Fibroblast of skin of back (primary cell): ENCODE measurements at places on chromosomes 6 and 20.

GRCh38 chr6:2232445-2232844 lies 13.0 kb downstream of the GMDS start:
- DNase-seq: no peak

- DNase-seq: no peak
Observed at GRCh38 chr6:79864001-79864400, 83.4 kb downstream of the ELOVL4 start.

DNA sequence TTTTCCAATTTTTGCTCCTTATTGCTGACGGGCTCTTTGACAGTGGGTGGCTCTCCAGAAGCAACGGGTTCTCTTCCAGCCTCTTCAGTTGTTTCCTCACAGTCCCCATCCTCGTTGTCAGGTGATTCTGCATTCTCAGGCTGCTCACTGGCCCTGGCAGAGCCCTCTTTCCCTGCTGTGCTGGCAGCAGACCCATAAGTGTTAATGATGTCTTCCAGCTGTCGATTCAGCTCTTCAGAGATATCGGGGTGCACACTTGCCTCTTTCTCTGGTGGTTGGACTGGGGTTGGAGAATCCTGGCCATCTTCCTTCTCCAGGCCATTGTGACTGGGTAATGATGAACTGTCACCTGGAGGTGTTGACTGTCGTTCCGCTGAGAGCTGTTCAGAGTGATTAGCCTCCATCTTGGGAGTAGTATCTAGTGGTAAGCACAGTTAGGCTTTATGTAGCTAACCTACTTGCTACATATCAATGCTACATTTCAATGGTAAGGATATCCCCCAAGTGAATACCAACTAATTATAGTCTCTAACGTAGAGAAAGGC lies 3.2 kb downstream of the TXLNB start:
- DNase-seq: no peak

DNA sequence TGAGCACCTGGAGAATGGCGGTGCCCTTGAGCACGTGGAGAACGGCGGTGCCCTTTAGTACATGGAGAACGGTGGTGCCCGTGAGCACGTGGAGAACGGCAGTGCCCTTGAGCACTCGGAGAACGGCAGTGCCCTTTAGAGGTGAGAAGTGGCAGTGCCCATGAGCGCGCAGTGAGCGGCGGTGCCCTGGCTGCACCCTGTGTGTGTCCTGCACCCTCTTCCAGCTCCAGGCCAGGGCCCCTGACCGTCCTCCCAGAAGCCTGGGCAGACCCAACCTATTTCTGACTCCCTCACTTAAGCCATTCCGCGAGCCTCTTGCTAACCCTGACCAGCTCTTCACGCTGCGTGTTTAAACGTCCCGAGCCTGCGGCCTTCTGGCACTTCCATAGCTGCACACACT lies 151.3 kb downstream of the DLL1 start:
- DNase-seq: no peak

GRCh38 chr20:13891575-13891974 lies 98.8 kb downstream of the SEL1L2 start:
- DNase-seq: no peak

- DNase-seq: no peak
Observed at GRCh38 chr6:99252421-99252820, 97.1 kb downstream of the FAXC start.

GRCh38 chr6:139637766-139638165 lies 263.3 kb upstream of the CITED2 start:
- no peak for DNase-seq

- no peak for DNase-seq
Observed at GRCh38 chr20:17282501-17282900, 55.7 kb downstream of the PCSK2 start.

DNA sequence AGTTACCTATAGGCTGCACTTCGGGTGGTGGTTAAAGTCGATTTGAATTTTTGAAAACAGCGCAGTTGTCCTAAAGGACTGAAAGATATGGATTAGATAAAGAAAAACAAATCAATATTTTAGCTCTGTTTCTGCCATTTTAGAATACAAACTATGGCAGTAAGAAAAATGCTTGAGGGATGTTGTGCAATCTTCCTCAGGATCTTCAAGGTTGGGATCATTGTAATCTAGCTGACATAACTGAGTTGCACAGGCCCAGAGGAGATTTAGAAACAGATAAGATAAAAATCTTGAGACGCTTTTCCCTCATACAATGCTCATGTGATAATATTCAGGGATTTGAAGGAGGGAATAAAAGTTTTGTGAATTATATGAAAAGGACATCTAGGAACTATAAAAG lies 926 bp downstream of the PEX3 start:
- DNase-seq: no peak

GRCh38 chr20:60262967-60263603 lies 304.9 kb downstream of the CDH26 start:
- DNase-seq: peak; percentile 24

DNA sequence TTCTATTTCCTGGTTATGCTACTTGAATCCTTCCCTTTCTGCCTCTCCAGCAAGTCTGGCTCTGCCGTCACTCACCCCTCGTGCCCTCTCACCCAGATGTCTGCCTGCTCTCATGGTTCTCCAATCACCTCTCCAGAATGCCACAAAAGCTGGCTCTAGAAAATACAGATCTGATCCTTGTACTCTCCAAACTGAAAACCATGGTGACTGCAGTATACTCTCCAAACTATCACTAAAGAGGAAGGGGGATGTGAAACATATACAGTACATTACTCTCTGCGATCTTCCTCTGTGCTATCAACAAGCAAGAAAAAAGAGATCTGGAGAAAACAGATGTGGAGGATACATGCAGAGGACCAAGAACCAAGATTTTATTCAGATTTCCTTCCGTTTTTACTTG lies 91.1 kb downstream of the ATXN1 start:
- DNase-seq: no peak

GRCh38 chr6:15131651-15132061 lies 114.2 kb upstream of the JARID2 start:
- no peak for DNase-seq

GRCh38 chr6:37966801-37967200 lies 147.3 kb downstream of the ZFAND3 start:
- DNase-seq: no peak

DNA sequence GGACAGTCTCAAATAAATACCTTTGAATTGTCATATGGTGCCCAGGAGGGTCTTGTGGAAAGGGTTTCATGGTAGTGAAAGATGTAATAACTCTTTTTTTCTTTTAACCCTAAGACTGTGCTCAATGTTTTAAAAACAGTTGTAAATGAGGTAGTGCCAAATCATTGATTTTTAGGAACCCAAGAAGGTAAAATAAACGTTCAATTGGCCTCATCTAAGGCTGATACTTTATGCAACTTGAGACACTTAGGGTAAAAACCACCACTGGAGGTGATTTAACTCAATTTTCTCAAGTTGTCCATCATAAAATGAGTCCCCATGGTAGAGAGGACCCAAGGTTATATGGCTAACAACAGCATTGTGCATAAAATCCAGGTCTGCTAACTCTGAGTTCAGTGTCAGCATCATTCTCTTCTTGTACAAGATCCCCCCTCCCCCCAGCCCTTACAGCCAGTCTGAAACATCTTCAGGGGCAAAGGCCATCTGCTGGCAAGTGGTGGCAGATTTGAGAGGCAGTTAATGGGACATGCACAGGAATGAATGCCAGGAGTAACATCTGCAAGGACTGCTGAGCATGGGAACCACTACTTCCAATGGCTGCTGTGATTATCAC lies 244.4 kb downstream of the GMPR start:
- no peak for DNase-seq

GRCh38 chr6:154440422-154441043 lies 70.0 kb downstream of the CNKSR3 start:
- no peak for DNase-seq

GRCh38 chr20:64039293-64040160 lies 3.5 kb downstream of the C20orf204 start:
- no peak for DNase-seq

GRCh38 chr20:36270744-36271638 lies 34.7 kb downstream of the AAR2 start:
- DNase-seq: no peak

DNA sequence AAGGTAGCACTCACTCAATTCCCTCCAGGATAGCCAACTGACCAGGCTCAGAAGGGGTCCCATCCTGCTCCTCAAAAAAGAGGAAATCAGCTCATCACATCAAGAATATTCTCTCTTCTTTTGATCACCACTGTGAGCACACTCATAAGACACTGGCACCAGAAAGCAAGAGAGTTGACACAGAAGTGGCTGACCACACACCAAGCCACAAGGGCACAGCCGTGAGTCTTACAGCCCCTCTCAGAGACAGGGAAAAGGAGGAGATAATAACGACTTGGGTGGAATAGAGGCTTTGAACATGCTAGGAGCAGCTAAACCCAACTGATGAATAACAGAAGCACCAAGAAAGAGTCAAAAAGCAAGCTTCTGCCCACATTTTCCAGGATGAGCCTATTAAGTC lies 249.1 kb upstream of the PREP start:
- no peak for DNase-seq

- DNase-seq: peak; percentile 21
Observed at GRCh38 chr6:129491436-129491835, 218.5 kb downstream of the ARHGAP18 start.

- DNase-seq: peak; percentile 53
Observed at GRCh38 chr6:34982424-34982852, 93.4 kb downstream of the ANKS1A start.

DNA sequence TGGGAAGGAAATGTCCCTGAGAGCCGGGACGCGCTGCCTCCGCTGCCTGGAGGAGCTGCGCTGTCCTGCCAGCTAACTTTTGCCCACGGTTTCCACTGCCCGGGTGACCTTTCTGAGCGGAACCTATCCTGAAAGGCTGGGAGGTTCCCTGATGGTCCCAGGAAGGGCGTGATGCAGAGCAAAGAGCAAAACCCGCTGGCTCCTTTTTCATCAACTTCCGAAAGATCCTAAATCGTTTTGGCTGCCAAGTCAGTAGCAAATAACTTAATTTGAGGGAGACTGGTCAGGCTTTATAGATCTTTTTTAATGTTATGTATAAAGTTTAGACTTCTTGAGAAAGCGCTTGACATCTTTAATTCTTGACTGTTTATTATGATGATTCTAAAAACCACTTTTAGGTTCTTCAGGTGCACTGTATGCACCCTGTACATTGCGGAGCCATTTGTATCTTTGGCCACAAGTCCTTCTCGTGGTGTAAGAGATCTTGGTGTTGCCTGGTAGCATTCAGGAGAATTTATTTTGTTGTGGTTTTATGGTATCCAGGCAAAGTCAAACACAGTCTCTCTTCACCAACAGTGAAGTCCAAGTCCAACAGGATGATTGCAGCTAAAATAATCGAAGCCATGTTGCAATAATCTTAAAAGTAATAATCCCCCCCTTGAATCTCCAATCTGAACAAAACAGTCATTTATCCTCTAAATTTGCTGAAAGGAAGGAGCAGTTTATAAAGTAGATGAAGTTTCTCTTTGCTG lies at the start of gene SYNE1:
Gene SYNE1, minus strand, starts transcription at position 67 of the 752 bp plus-strand sequence. CDS start 9,031 bp downstream, outside the sequence.
- DNase-seq: no peak

DNA sequence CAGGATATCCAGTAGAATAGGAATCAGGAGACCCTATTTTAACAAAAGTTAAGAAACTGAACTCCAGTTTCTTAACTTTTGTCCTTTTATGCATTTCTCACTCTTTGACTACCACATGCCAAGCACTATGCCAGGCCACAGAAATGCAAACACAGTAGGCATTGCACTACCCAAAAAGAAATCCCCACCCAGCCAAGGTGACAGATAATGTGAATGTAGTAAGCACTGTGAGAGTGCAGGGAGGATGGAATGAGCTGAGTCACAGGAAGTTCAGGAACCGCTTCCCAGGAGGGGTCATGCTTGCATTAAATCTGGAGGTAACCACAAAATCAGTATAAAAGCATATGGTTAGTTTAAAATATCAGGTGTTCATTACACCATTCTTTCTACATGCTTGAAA lies 20.1 kb upstream of the FAM83C start:
- peak; percentile 93 for DNase-seq

DNA sequence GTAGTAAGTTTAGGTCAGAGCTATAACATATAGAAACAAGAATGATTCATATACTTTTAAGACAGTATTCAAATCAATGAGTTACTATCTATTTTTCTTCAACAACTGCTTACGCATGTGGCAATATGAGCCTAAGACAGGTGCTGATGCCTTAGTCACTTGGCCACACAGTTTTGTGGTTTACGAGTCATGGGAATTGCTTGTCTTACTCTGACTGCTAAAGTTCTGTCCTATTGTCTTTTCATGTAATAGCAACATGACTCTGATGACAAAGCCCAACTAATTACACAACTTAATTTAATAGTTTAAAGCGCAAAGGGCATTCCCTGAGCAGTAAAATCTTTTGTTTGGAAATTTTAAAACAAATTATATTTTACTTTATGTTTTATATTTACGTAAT lies 159.3 kb upstream of the CENPW start:
- peak; percentile 79 for DNase-seq

DNA sequence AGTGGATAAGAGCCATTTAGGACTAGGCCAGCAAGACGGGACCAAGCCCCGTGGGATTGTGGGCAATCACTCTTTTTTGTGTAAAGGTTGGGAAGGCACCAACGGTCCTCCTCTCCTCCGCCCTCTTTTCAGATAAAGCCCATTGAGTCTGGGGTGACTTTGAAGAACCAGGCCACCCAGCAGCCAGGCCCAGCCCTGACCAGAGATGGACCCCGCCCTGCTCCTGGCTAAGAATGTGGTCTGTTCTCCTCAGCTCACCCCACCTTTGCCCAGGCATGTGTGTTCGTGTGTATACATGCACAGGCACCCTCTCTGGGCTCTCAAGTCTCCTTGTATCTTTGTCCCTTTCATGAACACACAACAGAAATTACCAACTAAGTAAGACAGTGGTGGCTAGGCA lies 9.1 kb downstream of the SDC4 start:
- no peak for DNase-seq

DNA sequence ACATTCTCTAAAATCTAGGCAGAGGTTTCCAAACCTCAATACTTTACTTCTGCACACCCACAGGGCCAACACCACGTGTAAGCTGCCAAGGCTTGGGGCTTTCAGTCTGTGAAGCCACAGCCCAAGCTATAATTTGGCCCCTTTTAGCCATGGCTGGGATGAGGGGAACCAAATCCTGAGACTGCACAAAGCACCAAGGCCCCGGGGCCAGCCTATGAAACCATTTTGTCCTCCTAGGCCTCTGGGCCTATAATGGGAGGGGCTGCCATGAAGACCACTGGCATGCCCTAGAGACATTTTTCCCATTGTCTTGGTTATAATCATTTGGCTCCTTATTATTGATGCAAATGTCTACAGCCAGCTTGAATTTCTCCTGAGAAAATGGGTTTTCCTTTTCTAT lies 513.0 kb upstream of the ADGRB3 start:
- DNase-seq: no peak
